Activated CD4-positive, alpha-beta T cell treated with anti-CD3 and anti-CD28 coated beads, Interleukin-2, amount 50 U/mL, for 1 hour (primary cell): ENCODE measurements at places on chromosomes 1 and 21.

DNA sequence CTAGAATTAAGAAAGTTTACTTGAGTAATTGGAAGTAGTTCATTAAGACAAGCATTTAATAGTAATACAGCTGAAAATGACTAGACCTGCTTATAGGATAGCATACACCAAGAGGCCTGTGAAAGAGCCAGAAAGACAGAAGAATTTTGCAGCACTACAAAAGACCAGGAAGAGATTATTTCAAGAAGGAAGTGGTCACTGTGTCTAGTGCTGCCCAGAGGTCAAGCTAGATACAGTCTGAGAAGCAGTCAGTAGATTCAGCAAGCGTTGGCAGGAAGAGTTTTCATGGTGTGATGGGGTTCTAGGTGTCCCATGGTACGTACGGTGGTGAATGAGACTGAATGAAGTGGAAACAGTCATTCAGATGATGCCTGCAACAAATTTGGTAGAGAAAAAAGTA is 31.5 kb downstream of the RGS8 start:
- DNase-seq = no peak

DNA sequence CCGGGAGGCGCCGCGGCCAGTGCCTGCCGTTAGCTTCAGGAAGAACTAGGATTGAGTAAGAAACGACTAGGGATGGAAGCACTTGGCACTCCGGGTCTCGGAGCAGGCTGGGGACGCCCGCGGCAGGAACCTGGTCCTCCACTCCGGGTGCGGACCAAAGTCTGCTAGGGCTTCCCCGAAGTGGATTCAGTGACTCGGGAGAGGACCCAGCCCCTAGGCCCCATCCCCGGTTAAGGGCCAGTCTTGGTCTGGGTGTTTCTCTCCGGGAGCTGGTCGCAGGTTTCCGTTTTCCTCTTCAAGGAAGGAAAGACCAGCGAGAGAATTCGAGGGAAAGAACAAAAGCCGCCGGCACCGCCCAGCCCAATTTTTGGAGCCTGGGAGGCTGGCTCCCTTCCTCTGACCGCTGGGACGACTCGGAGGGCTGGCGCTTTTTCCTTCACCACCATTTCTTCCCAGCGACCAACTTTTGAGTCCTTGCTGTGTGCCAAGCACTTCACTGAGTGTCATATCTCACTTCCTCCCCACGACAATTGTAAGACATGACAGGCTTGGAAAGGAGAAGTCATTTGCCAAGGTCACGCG is 16.8 kb upstream of the STMN1 start:
- DNase-seq = no peak

DNA sequence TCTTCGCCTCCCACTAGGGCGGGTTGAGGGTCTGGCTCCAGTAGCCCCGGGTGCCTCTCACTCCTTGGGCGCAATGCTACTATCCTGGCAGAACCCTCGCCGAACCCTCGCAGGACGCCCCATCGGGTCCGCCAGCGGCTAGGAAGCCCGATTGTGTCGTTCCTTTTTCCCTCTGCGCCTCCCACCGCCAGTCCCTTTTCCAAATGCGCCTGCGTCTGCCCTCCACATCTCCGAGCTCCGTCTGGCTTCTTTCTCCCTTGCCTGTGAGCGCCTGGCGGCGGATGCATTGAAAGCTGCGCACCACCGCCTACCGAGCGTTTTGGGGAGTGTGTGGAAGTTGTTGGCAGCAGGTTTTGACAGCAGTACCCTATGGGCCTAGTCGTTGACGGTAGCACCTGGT is 1.0 kb upstream of the DIRAS3 start:
- DNase-seq = no peak

DNA sequence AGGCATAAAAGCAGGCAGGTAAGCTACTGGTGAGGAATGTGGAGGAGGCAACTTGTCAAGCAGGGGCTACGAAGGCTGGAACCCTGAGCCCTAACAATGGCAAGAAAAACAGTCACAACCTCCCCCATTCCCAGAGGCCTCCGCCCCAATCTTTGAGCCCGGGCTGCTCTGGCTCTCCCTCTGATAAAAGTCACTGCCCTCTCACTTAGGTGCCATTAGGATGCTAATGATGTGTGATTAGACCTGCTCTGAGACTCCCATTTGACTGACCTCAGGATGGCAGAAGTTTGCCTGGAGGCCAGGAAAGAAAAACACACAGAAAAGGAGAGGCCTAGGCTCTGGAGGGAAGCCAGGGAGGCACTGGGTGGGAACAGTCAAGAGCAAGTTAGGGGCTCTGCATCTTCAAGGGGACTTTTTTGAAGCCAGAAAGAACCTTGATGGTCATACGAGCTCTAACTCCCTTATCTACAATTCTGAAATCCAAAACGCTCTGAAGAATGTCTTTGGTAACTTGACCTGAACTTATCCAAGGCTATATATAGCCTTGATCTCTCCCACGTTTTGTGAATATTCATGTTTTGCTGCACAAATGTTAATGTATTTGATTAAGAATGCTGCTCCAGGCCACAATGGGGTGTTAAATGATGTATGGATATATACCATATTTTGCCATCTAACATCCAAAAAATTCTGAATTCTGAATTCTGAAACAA is 98.9 kb downstream of the TRABD2B start:
- DNase-seq = no peak

GRCh38 chr1:58466630-58467241 is 79.8 kb downstream of the OMA1 start:
- no peak for DNase-seq

DNA sequence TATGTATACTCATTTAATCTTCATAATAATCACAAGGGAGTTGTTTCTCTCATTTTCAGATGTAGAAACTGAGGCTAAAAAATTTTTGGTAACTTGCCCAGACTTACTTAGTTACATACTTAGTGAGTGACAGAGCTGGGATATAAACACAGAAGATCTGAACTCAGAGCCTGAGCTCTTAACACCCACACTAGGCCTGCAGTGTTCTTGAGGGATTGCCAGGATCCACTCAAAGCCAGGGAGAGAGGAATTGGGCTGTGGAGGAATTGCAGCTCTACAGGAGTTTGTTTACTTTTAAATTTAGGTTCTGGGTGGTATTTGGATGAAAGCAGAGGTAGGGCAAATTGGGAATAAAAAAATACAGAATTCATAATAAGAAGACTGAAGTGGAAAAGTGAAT is 515.1 kb upstream of the PLXNA2 start:
- DNase-seq = no peak

DNA sequence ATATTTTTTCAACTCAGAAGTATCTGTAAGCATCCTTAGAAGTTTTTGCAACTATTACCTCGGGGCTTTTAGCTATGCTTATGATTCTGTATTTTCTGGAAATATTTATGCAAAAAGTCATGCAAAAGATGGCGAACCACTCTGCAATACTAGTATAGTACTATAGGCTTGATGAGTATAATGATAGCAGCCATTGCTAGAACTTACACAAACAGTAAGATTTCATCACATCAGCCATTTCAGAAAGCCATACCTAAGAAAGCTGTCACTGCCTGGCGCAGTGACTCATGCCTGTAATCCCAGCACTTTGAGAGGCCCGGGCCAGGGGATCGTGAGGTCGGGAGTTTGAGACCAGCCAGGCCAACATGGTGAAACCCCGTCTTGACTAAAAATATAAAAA is 227.1 kb downstream of the LRRC7 start:
- no peak for DNase-seq

- DNase-seq = no peak
Measured at GRCh38 chr1:77484334-77484733, 198.1 kb downstream of the ZZZ3 start.

GRCh38 chr1:29543586-29543985 is 307.3 kb downstream of the PTPRU start:
- no peak for DNase-seq
